ENCODE measurements at places on chromosomes 11 and 22. TPM values are rescaled to one million over a fixed set of nuclear protein-coding genes. Genes with fewer than 3 reads are reported as not detected.

The BIK gene
- total RNA-seq: 0.25 TPM

The TSPAN32 gene
- total RNA-seq: 0.35 TPM

The CD3E gene
- total RNA-seq: 1.5 TPM

The SEC14L2 gene
- 252 TPM for total RNA-seq

The ZBTB16 gene
- 160 TPM for total RNA-seq

The PSMD13 gene
- total RNA-seq: 49.5 TPM

The OR2AT4 gene
- not detected for total RNA-seq

The LRRC10B gene
- not detected for total RNA-seq

The MISFA gene
- total RNA-seq: 1.2 TPM

The BBOX1 gene
- 22.6 TPM for total RNA-seq

The PRG3 gene
- not detected for total RNA-seq

The LINC01488 gene
- total RNA-seq: 27.5 TPM

The ANAPC15 gene
- total RNA-seq: 17.8 TPM

The MUC5B gene
- 4.1 TPM for total RNA-seq

GRCh38 chr11:131584785-131585592 is 214.6 kb downstream of the NTM start:
- no peak for DNase-seq

DNA sequence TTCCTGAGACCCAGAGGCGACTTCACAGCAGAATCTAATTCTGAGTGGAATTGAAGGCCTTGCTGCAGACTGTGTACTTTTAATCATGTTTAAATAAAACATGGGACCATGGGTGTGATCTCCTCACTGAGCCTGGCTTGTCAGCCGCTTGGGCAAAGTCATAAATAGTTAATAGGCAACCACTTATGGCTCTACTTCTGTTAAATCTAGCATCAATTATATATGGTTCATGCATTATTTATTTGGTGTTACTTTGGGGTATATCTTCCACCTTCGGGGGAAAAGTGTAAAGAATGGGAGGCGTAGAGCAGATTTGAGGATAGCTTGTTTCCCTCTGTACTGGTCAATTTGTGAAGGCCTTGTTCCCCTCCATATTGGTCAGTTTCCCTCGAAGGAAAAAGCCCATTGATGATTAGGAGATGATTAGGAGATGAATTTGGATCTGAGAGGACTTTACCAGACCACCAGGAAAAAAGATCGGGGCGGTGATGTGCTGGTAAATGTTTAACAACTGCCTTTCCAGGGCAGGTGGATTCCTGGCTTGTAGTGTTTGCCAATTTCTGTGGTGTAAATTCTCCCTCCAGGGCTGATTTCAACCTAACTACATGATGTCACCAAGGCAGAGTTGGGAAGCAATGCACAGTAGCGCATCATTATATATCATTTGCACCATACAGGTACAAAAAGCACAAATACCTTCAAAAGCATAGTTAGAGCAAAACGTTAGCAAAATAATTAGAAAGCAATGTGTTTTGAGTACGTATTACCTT is 204.1 kb upstream of the SEZ6L start:
- DNase-seq: no peak

- no peak for DNase-seq
Observed at GRCh38 chr11:3205261-3206155, 13.1 kb downstream of the MRGPRG start.

DNA sequence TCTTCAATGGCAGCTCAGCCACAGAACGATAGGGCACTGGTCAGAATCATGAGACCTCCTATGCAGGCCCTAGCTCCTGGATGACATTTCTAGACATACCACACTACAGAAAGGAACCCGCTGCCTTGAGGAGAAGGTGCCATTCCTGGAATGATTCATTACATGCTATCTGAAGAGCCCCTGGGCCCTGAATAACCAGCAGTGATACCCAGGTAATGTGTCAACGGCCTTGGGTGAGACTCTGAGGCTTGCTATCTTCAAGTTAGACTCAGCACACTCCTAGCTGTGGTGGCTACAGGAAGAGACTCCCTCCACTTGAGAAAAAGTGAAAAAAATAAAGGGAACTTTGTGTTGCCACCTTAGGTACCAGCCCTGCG is 161.2 kb upstream of the GRIA4 start:
- no peak for DNase-seq

GRCh38 chr11:75205564-75206020 is 35.0 kb upstream of the TPBGL start:
- no peak for DNase-seq

GRCh38 chr11:57635246-57635645 is 14.5 kb downstream of the YPEL4 start:
- DNase-seq: no peak

DNA sequence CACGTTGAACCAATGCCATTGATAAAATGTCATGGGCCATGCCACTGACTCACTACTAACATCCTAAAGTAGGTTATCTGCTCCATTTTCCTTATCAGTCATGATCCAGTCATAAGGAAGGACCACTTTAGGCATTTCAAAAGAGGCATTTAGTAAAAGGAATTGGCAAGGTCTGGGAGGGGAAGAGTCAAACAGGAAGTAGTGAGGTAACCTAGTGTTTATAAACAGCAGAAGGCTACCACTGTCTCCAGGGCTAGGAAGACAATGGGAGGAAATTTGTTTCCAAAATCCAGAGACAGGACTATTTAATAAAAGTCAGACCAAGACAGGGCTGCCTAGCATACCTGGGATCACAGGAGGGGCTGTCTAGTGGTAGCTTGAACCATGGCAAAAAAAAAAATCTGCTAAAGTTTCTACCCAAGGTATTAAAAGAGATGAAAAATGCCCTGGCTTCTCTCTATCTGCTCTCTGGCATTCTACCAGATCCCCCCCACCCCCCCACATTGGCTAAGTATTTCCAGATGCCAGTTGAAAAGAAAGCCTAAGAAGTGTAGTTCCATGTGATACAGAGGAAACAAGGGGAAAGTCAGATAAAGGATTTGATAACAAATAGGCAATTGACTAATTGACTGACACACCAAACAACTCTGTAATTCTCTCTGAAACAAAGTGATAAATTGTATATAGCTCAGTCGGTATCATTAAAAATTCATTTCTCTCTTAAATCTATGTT is 50.4 kb upstream of the C11orf87 start:
- no peak for DNase-seq

GRCh38 chr11:28627690-28628255 is 519.6 kb downstream of the METTL15 start:
- DNase-seq: no peak

GRCh38 chr11:65785319-65786007 is 1.4 kb upstream of the OVOL1 start:
- no peak for DNase-seq

DNA sequence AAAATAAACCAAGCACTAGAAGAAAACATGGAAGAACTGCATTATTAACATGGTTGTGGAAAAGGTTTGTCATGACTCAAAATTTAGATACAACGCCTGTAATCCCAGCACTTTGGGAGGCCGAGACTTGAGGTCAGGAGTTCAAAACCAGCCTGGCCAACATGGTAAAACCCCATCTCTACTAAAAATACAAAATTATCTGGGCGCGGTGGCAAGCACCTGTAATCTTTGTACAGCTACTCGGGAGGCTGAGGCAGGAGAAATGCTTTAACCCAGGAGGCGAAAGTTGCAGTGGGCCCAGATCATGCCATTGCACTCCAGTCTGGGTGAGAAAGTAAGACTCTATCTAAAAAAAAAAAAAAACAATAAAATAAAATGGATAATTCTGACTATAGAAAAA is 23.7 kb downstream of the GNB1L start:
- peak; percentile 12 for DNase-seq

GRCh38 chr11:57386178-57386940 is 4.1 kb downstream of the PRG2 start:
- no peak for DNase-seq

DNA sequence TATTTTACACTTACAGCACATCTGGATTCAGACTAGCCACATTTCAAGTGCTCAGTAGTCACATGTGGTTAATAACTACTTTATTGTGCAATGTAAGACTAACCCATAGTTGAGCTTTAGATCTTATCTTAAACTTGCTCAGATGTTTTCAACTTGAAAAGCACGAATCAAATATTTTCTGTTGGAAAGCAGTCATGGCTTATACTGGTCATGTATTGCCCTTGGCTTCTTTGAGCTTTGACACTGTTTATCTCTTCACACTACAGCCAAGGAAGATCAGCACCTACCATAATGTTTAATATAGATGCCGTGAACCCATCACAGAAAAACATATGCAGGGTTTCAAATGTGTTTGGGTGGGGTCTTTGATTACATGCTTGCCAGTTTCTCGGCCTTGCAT is 4.4 kb downstream of the RBX1 start:
- no peak for DNase-seq

DNA sequence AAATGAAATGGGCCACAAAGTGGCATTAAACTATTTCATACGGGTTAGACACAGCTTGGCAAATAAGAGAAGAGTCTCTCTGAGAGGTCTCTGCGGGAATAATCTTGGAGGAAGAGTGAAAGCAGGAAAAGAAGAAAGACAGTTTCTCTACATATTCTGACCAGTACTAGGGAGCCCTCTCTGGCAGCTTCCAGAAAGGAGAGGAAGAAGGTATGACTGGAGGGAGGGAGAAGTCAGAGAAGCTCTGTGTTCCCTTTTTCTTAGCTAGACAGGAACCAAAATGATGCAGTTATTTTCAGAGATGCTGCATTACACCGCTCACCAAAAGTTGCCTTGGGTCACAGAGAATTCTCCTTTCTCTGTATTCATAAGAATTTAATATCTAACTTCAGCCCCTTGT is 382.1 kb downstream of the KCNA4 start:
- no peak for DNase-seq

DNA sequence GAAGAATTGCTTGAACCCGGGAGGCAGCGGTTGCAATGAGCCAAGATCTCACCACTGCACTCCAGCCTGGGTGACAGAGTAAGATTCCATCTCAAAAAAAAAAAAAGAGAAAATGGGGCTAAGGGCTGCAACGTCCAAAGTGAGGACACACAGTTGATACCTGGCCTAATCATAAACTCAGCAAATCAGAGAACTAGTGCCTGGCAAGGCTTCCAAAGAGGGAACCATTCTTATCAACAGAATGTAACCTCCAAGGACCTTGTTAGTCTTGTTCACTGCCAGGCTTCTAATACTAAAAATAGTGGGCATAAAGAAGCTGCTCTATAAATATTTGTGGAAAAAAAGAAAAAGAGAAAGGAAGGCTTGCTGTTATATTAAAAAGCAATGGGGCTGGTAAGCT is 42.3 kb downstream of the FAM168A start:
- DNase-seq: no peak

DNA sequence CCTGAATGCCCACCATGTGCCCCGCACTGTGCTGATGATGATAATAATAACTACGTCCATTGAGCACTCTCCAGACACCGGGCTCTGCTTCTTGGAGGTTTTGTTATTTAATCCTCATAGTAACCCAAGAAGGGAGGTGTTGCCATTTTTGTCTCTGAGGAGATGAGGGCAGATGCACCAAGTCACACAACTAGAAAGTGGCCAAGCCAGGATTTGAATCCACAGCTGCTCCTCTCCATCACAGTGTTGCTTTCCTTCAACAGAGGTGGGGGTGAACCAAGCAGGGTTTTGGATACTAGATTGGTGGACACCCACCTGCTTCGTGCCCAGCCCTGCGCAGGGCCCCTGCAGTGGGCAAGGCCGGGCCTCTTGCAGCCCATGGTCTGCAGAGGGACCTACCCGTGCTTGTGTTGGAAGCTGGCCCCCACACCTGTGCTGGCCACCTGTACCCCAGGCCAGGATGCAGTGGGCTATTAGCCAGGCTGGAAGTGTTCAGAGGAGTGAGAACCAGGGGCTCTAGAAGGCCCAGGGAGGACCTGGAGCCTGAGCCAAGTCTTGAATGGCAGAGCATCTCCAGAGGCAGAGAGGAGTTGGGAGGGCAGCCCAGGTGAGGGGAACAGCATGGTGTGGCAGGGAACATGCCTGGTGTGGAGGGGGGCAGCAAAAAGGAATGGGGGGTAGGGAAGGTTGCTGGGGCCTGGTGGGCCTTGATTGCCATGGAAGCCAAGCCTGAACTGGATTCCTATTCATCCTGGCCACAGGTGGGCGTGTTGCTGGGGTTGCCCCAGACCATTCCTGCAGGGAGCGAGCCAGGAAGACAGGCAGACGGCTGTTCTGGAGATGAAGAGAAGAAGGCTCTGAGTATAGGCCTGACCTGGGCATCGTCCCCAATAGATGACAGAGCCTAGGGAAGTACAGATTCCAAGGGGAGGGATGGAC is 2.7 kb upstream of the DPP3 start:
- no peak for DNase-seq

DNA sequence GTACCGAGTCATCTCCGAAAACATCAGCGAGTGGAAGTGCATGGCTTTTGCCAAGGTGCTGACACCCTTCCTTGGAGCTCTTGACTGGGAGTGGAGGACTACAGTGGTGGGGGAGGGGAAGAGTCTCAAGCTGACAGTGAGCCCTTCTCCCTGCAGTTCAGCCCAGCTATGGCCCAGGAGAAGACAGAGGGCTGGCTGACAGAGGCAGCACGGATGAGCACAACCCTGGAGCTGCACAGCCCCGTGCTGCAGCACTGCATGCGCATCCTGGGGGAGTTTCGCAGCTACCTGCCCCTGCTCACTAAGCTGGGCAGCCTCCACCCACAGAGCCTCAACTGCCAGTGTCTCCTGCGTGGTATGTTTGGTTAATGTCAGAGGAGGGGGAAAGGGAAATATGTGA is 41.4 kb downstream of the DNHD1 start:
- no peak for DNase-seq

DNA sequence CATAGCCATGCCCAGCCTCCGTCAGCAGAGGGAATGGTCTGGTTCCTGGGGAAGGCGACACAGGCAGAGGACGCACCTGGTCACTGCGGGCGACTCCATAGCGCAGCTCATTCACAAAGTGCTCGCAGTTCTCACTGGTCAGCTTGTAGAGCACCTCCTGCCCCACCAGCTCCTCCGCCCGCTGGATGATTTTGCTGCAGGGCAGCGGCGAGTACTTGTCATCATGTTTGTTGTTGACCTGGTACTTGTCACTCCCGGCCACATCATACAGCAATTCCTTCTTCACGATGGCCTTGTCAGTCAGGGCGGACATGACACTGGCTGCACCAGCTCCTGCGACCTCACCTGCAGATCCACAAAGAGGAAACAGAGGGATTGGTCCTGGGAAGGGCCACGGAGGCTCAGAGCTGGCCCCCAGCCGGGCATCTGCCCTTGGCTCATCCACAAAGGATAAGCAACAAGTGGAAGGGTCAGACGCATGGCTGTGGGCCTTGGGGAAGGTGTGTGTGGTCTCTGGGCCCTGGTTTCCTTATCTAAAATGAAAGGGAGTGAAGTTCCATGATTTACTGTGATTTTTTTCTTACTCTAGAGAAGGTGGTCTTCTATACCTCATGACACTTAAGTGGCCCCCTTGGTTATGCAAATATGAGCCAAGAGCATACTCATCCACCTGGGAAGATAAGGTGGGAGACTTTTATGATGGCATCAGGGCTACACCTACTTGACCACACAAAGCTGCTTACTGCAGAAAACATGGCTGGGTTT is 24.0 kb downstream of the PLAAT3 start:
- DNase-seq: no peak

DNA sequence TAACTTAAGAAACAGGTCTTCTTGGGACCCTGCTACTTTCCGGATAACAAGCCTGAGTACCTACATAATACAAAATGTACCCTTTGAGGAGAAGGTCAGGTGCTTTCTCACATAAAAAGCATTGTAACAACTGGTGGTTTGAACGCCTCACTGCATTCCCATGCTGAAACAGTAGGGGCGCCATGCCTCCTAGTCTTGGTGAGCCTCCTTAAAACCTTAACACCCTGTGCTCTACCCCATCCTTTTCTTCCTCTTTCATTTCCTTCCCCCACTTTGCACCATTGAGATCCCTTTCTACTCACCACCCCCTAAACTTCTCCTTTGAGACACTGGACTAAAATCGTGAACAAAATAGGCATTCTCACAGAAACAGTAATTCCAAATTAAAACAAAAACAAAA is 729.3 kb downstream of the NTM start:
- no peak for DNase-seq
